Natural killer cell treated with Interleukin-12 subunit alpha and Interleukin-12 subunit beta and Interleukin-15 and Interleukin-18, amount 100 ng/mL, for 72 hours (primary cell): ENCODE measurements at places on chromosomes 7 and 10. TPM values are rescaled to one million over a fixed set of nuclear protein-coding genes. Genes with fewer than 3 reads are reported as not detected.

Gene CHAT
- total RNA-seq: not detected

Gene AGR3
- not detected for total RNA-seq

Gene COL26A1
- not detected for total RNA-seq

Gene EGR2
- total RNA-seq: 116 TPM

Gene HOXA2
- total RNA-seq: not detected

Gene GJD4
- total RNA-seq: not detected

Gene MRLN
- total RNA-seq: not detected

Gene ODAD2
- total RNA-seq: not detected

Gene OPALIN
- total RNA-seq: not detected

Gene DIP2C
- total RNA-seq: 0.57 TPM

Gene TMEM213
- not detected for total RNA-seq

Gene MKI67
- total RNA-seq: 270 TPM

Gene INA
- 0.14 TPM for total RNA-seq

Gene GARIN1A
- total RNA-seq: 1.6 TPM

Gene GRID1
- not detected for total RNA-seq

Gene TIAL1
- total RNA-seq: 138 TPM

Gene MSS51
- total RNA-seq: 4.4 TPM

Gene CTBP2
- total RNA-seq: 61.3 TPM

Gene SNX10
- total RNA-seq: 47.2 TPM

Gene HTR5A
- total RNA-seq: not detected

Gene ZNF518A
- total RNA-seq: 27.7 TPM
